Daoy (cell line): ENCODE measurements at places on chromosomes 13 and 19. TPM values are rescaled to one million over a fixed set of nuclear protein-coding genes. Genes with fewer than 3 reads are reported as not detected.
A peak's percentile ranks its signal among the peaks of the same experiment; 100 is the strongest.

DNA sequence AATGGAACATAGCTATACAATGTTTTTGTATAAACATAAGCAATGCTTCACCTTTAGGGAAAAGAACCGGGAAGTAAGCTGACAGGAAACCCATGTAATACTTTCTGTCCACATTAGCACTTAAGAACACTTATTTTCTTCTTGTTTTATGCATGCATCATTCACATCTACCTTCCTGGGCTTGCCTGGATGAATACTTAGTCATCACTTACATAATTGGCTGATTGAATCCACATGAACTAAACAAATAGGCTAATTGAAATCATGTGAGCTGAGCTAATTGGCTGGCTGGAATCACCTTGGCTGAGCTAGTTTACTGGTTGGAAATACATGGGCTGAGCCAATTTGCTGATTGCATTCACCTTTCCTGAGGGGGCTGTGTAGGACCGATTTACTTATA is 78.8 kb downstream of the ZNF726 start:
- DNase-seq = no peak

- DNase-seq = no peak
Observed at GRCh38 chr19:29404951-29405727, 120.7 kb upstream of the VSTM2B start.

DNA sequence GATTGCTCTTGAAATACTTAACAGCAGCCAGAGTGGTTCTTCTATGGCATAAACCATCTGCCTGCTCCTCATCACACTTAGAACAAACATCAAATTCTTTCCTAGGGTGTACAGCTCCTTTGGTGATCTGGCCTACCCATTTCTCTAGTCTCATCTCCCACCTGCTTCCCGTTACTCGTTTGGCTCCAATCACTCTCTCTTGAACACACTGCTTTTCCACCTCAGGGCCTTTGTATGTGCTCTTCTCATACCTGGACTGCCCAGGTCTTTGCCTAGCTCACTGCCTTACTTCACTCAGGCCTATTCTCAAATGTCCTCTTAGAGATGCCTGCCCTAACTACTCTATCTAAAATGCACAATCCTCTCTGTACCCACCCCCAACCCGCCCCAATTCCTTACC is 100.5 kb downstream of the KCNRG start:
- no peak for DNase-seq

GRCh38 chr19:23385404-23385803 is 9.9 kb downstream of the ZNF91 start:
- no peak for DNase-seq

GRCh38 chr13:51035978-51036377 is 75.1 kb downstream of the C13orf42 start:
- DNase-seq = no peak

- peak; percentile 7 for DNase-seq
Observed at GRCh38 chr19:2255982-2256685, at the start of gene JSRP1. Gene JSRP1 (minus strand): TSS chr19:2256417. CDS start chr19:2255314, 1,103 bp downstream.

DNA sequence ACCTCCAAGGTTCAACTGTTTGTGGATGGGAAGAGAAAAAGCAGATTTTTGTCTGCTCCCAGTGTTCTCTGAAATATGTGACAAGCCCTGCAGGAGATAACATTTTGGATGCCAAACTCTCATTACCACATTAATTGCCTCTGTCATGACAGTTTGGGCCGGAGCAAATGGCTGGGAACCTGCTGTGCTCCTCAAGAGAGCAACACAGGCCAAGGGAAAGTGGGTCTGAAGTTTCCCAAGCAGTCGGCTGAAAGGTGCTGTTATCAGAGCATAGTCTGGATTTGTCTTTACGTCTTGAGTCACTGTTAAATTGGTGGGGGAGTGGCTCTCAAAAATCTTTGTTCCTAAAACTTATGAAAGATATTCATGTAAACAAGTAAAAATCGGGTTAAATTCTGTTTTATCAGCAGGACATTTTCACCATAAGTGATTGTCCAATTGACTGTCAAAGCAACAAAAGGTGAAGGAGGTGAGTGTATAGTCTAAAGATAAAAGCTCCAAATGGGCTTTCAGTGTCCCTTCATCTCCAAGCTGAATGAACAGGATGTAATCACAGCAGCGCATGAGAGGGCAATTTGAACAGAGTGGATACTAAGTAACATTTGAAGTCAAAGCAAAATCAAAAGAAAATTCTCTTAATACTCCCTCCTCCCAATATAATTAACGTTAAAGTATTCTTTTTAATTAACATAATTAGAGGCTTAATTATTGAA is 844.8 kb downstream of the PCDH17 start:
- no peak for DNase-seq

DNA sequence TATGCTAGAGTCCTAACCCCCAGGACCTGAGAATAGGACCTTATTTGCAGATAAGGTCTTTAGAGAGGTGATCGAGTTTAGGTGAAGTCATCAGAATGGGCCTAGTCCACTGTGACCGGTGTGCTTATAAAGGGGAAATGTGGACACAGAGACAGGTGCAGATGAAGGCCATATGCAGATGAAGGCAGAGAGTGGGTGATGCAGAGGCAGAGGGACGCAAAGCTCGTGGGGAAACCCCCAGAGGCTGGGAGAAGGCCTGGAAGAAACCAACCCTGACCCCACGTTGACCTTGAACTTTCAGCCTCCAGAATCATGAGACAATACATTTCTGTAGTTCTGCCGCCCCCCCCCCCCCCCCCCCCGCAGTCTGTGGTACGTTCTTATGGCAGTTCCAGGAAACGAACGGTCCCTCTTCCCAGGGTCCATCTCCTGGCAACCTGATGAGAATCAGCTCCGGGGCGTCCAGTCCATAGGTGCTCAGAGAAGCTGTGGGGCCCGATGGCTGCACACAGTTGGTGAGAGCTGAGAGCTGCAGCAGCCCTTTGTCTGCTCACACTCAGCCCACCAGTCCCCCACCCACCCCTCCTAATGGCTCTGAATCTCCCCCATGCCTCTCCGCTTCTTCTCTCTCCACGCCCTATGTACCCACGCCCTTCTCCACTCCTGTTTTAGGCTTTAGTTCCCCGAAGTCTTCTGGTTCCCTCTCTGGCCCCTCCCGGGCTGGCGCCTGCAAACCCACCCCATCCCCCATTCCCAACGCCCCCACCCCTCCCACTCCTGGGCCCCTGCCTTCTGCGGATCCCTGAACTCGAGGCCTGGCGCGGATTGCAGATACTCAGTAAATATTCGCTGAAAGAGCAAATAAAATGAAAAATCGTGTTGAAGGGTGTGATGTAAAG is 218.3 kb upstream of the MAB21L1 start:
- DNase-seq = no peak

DNA sequence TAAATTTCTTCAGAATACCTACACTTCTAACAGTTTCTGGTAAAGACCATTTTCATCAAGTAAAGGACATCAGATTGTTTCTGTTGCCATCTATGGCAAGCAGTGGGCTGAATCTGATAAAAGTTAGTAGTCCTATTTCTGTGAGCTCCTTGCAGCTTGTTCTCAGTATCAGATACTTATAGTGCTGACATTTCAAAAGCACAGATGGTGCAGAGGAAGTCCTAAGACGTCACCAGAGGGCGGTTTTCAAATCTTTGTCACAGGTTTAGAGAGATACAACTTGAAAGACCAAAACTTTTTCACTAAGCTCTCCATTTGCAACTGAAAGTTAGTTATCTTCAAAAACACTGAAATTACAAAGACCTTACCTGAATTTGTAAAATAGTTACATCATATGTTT is 719.8 kb downstream of the SLITRK1 start:
- DNase-seq = no peak

DNA sequence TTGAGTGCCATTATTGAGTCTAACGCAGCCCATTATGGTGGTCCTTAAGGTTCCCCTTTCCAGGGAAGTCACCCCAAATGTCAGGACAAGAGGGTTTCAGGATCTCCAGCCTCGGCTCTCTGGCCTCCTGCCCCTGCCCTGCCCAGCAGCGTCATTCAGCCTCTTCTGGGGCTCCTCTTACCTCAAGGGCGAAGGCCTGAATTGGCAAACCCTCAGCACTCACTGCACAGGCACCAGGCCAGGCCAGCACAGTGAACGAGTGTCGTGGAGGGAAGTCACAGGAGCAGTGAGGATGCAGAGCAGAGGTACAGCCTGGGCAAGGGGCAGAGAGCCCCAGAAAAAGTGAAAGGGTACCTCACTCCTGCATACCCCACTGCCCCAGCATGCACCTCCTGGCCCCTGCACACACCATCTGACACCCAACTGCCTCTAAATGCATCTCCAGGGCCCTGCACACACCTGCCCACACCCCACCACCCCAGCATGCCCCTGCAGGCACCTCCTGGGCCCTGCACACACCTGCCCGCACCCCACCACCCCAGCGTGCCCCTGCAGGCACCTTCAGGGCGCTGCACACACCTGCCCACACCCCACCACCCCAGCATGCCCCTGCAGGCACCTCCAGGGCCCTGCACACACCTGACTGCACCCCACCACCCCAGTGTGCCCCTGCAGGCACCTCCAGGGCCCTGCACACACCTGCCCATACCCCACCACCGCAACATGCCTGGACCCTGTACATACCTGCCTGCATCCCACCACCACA is 19.8 kb downstream of the SLC25A42 start:
- no peak for DNase-seq

DNA sequence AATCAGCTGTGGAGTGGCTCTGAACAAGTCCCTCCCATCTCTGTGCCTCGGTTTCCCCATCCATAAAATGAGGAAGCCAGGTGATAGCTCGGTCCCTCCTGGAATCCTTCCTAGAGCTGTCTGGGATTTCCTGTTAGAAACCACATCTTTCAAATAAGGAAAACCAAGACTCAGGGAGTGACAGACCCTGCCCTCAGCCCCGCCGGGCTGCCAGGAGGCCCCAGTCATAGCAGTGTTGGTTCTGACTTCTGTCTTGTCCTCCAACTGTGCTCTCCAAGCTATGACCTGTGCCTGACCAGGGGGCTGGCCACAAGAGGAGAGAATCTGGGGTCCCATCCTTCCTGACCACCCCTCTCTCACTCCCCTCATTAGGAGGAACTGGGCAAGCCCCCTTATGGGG is 1.1 kb upstream of the SHD start:
- no peak for DNase-seq

DNA sequence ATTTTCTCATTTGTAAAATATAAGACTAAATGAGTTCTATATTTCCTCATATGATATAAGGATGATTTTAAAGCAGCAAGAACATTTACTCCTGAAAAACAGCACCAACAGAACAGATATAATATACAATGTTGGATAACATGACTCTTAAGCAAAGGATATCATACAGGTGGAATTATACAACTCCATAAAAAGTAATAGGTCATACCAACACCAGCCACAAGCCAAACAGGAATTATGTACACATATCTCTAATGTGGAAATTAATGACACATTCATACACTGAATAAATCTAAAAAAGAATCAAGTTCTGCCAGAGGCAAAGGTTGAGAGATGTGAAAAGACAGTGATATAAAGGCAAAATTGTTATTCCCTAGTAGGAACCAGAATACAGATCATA is 25.9 kb downstream of the INTS6 start:
- no peak for DNase-seq

- no peak for DNase-seq
Observed at GRCh38 chr19:45663800-45664199, 4.2 kb upstream of the GIPR start.

DNA sequence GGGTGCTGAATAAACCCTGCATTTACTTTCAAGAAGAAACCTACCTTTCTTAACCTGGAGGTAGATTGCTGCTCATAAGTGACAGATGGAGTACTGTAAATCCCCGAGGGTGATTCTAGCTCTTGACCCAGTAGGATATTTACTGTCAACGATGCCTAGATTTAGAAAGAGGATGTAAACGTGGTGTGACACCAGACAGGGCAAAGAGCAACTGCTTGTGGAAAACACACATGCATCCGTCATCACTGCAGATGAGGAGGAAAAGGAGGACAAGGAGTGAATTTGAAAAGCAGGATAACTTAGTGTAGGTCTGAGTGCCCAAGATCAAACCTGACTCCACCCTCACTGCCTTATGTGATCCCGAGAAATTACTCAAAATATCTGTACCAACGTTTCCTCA is 9.8 kb upstream of the CLN5 start:
- DNase-seq = no peak

GRCh38 chr13:77492982-77493381 is 42.5 kb upstream of the SCEL start:
- peak; percentile 21 for DNase-seq

DNA sequence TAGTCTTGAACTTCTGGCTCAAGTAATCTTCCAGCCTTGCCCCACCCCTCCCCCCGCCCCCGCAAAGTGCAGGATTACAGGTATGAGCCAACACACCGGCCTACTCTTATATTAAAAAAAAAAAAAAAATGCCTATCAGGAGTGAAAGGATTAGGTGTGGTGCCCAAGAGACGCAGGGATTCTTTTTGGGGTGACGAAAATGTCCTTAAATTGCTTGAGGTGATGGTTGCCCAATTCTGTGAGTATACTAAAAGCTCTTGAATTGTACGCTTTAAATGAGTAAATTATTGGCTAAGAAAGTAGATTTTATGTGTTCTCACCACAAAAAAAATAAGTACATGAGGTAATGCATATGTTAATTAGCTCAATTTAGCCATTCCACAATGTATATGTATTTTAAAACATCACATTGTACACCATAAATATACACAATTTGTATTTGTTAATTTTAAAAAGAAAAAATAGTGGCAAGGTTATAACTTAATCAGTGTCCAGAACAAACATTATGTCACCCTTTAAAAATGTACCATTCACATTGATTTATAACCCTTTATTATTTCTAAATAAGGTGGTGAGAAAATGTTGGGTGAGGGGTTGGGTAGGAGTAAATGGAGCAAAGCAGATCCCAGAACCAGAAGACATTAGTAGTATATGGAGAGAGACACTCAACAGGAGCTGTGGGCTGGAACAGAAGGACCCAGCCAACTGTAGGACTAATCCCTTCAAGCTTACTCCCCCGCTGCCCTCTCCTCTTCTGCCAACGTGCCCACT is 3.9 kb downstream of the IGSF23 start:
- DNase-seq = no peak

GRCh38 chr19:5340637-5341447 is at the start of gene PTPRS:
Gene PTPRS (minus strand): TSS chr19:5340812. CDS start chr19:5286140, 54,672 bp downstream.
- peak; percentile 96 for DNase-seq

- peak; percentile 76 for DNase-seq
Observed at GRCh38 chr19:11560404-11561051, 1.5 kb upstream of the ELOF1 start.

- no peak for DNase-seq
Observed at GRCh38 chr13:39877134-39877533, 221.7 kb downstream of the COG6 start.

GRCh38 chr13:20969182-20969581 is 66.6 kb upstream of the XPO4 start:
- DNase-seq = peak; percentile 14

ZNF865 gene
- total RNA-seq = 0.15 and 0.80 TPM in 2 replicates

ZNF667 gene
- total RNA-seq = 1.4 and 8.1 TPM in 2 replicates

CD22 gene
- total RNA-seq = not detected in 2 replicates

IFNL1 gene
- total RNA-seq = not detected in 2 replicates

SHISA2 gene
- 100 and 138 TPM in 2 replicates for total RNA-seq

PROZ gene
- not detected in 2 replicates for total RNA-seq

ZNF208 gene
- total RNA-seq = 4.0 and 4.3 TPM in 2 replicates

ZNF682 gene
- 4.7 and 26.5 TPM in 2 replicates for total RNA-seq

NFIX gene
- total RNA-seq = 8.3 and 9.9 TPM in 2 replicates

CGB2 gene
- 2.2 TPM in 1 of 2 replicates, not detected in the other for total RNA-seq

ZNF888 gene
- 3.0 TPM in 2 replicates for total RNA-seq

LPAR6 gene
- total RNA-seq = 0.80 TPM in 1 of 2 replicates, not detected in the other
